ENCODE measurements at places on chromosomes 6 and 20.
A peak's percentile ranks its signal among the peaks of the same experiment; 100 is the strongest.

GRCh38 chr20:2617099-2617714 is 35.2 kb upstream of the NOP56 start:
- no peak for DNase-seq

DNA sequence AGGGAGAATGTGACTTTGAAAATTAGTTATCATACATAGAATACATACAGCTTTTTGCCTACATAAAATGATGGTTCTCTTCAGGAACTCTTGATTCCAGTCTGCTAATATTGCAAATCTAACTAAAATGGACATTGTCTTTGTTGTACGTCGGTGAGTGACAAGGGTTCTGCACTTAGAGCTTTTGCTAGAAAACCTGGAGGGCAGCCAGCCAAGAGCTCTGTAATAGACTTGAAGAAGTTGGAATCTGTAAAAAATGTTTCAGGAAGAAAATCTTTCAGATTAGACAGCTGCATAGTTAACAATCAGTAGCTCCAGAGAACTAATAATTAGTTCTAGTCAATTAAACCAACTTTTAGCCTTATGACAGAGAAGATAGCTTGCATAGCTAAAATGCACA is 138.3 kb downstream of the FLRT3 start:
- DNase-seq = peak; percentile 44

GRCh38 chr6:120302041-120302440 is 952.5 kb upstream of the MAN1A1 start:
- DNase-seq = no peak

- DNase-seq = peak; percentile 6
Observed at GRCh38 chr6:46411456-46412197, 79.6 kb downstream of the RCAN2 start.

GRCh38 chr20:8526610-8527009 is 394.5 kb downstream of the PLCB1 start:
- DNase-seq = no peak

DNA sequence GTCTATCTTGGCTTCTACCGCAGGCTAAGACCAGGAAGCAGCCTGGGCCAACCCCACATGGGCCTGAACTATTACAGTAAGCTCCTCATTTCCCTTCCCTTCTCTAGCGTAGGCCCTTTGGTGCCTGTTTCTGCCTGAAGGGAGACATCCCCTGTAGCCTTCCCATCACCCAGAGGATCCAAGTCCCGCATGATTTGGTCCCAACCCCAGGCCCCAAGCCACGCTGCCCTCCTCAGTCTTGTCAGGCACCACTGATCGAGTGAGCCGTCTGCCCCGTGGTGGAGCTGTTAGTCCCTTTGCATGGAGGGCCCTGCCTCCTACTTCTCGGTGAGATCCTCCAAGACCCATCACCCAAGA is 46.4 kb downstream of the EBF4 start:
- no peak for DNase-seq

- DNase-seq = peak; percentile 5
Observed at GRCh38 chr6:24079076-24079475, 46.9 kb upstream of the NRSN1 start.

DNA sequence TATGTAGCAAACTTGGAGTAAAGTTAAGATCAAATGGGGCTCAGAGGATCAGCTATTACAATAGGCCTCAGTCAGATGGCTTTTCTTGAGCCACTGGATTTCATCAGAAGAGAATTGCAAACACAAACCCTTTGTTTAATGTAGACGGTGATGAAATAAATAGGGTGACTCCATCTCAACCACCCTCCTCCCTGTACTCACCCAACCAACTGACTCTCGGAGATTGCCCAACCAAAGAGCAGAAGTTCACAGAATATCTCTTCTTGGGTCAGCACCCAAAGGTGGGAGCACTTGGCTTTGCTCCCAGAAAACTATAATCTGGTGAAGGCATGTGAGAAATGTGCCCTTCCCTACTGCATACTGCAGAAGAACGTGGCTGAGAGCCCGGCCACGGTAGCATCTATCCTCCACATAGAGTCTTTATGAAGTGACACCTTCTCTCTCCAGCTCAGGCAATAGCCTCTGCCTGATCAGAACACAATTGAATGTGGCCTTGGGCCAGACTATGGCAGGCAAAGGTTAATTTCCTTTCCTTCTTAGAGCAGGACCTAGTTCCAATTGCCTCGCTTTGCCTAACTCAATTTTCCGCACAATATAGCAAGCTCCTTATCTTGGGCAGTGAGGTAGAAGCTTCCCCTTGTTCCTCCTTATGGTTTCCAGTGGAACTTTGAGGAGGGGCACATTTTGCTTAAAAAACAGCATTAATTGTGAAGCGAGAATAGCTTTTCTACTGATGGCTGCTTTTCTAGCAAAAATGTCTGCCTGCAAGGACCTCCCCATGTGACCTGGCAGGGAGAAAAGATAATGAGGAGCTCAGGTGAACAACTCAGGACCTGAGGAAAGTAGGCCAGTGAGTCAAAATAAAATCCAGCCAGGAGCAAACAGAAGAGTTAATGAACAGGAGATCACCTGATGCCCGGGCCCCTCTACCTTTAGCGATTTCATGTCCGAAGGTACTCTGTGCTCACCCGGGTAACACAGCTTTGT is 79.4 kb downstream of the GFOD1 start:
- peak; percentile 70 for DNase-seq

DNA sequence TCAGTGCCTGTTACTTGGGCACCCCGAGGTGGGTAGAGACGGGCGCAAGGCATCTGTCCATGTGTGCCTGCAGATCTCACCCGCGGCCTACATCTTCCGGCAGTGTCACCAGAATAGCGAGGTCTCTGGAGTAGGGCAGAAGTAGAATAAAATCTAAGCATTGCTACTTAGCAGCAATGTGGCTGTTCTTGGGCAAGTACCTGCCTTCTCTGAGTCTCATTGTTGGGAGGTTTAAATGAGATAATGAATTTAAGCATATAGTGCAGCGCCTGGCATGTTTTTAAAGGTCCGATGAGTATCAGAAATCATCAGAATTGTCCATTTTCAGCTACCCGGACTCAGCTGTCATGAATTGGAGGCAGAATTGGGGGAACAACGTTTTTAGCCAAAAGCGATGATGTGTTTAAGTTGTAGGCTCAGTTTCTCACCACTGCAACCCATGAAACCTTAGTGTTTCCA is 800 bp downstream of the ABCC10 start:
- DNase-seq = no peak

DNA sequence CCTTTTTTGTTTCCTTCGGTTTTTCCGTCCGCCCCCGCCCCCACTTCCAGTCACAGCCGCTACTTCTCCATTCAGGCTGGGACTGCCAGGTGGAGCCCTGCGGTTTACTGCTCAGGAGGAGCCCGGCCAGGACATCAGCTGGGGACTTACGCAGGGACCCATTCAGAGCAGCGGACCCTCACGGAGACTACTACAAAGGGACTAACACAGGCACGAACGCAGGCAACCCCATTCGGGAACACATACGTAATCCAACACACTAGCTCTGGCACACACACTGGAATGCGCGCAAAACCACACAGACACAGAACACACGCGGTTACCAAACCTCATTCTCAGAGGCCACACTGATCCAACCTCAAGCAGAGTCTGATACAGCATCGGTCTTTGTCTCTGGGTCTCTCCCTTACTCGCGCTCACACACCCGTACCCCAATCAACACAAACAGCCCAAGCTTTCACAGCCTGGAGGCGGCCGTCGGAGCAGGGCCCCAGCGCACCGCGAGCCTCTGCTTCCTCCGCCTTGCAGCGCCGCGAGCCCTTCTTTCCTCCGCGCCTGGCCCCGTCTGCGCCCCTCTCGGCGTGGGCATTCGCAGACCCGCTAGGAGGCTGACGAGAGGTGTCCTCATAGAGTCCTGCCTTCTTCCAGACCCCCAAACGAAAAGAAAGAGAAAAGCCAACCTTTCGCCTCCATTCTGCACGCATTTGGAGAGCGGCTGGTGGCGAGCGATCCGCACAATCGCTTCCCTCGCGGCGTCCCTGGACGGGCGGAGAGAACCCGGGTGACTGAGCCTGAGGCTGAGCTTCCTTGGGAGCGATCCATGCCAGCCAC is 1.1 kb upstream of the SLC32A1 start:
- peak; percentile 24 for DNase-seq

DNA sequence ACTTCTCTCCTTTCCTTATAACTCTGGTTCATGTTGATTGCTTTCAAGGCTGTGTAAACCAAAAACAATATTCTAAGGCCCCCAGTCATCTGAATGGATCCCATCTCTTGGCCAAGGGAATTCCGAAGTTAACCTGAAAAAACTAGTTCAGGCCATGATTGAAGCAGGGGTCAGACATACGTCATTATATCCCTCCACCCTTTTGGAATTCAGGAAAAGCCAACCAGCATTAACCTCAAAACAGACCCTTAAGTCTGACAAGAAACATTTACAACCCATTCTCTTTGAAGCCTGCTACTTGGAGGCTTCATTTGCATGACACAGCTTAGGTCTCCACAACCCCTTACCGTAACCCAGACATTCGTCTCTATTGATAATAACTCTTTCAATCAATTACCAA is 39.7 kb downstream of the SLC26A8 start:
- no peak for DNase-seq

DNA sequence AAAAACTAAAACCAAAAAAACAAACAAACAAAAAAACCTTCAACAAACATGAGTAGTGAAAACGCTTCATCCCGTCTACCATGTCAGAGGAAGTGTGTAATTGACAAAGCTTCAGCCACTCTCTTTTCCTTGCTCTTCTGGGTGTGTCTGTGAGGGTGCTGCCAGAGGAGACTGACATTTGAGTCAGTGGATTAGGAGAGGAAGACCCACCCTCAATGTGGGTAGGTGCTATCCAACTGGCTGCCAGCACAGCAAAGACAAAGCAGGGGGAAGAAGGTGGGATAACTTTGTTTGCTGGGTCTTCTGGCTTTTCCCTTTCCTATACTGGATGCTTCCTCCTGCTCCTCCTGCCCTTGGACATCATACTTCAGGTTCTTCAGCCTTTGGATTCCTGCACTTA is 145.6 kb downstream of the TASP1 start:
- DNase-seq = no peak

DNA sequence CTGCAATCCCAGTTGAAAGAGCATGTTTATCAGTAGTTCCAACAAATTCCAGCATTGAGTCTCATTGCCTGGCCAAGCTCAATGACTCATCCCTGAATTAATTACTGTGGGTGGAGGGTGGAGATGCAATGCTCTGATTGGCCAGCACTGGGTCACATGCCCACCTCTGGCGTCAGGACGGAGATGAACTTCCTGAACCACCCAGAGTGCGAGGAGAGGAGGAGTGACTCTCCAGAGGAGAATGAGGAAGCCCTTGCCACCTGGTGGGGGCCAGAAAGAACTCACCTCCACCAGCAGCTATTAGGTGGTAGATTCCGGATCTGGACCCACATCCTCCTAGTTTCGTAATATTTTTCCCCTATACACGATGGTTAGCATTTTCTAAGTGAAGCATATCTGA is 283.9 kb downstream of the TBC1D7 start:
- DNase-seq = peak; percentile 68

DNA sequence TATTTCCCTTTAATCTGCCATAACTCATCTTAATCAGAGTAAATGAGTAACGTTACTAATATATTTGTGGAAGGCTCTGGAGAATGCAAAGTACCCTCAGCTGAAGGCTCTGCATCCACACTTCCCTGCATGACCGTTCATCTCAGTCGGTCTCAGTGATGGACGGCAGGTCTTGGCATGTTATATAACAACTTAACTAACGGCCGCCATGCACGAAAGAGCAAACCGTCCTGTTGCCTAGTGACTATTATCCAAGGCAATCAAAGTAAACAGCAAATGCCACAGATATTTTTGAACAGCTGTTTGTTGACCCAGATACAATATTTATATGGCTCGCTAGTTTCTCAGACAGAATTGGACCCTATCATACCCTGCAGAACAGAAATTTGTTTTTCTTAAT is 194.9 kb upstream of the SMLR1 start:
- DNase-seq = no peak

DNA sequence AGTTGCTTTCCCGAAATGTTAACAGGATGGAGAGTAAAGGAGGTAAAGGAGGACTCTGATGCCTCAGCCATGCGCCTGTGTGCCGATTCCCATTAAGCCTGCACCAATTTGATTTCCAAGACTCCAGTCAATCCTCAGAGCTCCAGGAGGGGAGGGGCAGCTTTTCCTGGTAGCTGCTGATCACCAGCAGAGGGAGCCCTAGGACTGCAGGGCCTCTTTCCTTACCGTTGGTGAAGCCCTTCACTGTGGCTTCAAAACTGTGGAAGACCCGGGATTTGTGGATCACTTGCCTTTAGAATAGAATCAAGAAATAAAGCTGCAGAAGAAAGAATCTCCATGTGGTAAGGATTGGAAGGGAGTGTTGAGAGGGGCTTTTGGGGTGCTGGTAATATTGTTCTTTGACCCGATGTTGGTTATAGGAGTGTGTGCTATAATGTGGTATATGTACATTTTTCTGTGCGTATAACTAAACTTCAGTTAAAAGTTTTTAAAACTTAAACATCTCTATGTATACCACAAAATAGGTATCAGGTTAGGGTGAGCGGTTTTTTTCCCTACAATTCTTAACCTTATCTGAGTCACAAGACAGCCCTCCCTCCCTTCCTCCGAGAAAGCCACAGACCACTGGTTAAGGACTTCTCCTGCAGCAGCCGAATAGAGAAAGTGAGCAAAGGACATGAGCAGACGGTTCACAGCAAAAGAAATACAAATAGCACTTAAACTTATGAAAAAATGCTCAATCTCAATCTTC is 6.9 kb upstream of the OSER1 start:
- DNase-seq = peak; percentile 62

DNA sequence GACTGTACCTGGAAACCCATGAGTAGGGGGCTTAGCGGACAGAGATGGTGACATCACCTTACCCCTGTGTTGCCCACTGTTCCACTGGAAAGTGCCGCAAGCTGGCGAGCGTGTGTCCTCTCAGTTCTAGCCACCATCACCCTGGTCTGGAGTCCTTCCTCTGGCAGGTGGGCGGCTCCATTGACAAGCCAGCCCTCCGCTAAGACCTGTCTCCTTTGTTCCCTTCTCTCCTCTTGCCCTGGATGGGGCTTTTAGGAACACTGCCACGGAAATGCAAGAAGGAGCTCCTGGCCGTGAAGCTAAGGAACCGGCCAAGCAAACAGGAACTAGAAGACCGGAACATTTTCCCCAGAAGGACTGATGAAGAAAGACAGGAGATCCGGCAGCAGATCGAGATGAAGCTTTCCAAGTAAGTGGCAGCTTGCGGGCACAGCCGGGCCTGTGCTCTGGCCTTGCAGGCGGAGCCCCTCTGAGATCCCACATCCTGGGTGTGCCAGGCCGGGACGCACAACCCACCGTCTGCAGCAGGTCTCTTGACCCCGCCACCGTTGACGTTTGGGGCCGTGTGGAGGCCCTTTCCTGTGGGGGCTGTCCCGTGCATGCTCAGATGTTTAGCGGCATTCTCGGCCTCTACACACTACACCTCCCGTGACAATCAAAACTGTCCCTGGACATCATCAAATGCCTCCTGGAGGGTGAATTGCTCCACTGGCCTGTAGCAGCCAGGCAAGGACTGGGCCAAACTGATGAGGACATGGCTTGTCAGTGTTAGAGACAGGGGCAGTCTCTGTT is 127.5 kb downstream of the SYCP2 start:
- no peak for DNase-seq
